ENCODE measurements at places on chromosomes 5 and 9. TPM values are rescaled to one million over a fixed set of nuclear protein-coding genes. Genes with fewer than 3 reads are reported as not detected.

DNA sequence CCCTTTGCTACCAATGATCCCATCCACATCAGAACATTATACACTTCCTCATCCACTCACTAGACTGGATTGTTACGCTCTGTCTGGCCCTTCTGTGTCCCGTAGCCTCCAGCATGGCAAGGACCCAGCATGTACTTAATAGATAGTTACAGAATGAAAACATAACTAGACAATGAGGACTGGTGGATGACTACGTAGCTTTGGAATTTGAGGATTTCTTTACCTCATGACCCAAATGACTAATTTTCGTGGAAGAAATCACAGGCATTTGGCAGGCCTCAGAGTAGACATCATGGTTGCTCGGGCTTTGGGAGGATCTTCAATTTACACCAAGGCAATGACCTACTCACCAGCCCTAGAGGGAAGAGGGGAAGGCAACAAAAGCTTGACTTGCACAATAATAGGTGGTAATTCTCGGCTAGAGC is 299.8 kb downstream of the TLE1 start:
- DNase-seq: peak; percentile 24

- no peak for DNase-seq
Observed at GRCh38 chr5:36310138-36310537, 8.4 kb upstream of the RANBP3L start.

GRCh38 chr5:3734632-3735031 is 139.0 kb downstream of the IRX1 start:
- no peak for DNase-seq

- DNase-seq: no peak
Observed at GRCh38 chr9:101047848-101048397, 19.4 kb downstream of the PLPPR1 start.

Gene TYRP1
- 0.34 TPM for polyA plus RNA-seq

DNA sequence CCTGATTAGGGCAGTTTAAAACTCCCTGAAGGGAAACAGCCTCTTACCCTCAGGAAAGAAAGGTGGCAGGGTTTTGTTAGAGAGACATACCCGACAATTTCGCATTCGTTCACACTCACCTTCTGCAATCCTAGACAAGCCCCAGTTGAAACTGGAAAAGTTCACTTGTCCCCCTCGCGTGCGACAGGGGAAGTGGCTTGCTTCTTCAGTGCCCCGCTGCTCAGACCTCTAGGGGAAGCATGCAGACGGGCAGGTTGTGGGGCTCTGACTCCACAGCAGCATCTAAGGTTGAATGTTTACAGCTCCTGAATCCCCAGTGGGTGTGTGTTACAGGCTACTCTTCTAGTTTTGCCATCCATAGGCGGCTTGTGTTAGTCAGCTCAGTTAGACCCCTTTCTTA is 575.7 kb upstream of the ACO1 start:
- DNase-seq: no peak

DNA sequence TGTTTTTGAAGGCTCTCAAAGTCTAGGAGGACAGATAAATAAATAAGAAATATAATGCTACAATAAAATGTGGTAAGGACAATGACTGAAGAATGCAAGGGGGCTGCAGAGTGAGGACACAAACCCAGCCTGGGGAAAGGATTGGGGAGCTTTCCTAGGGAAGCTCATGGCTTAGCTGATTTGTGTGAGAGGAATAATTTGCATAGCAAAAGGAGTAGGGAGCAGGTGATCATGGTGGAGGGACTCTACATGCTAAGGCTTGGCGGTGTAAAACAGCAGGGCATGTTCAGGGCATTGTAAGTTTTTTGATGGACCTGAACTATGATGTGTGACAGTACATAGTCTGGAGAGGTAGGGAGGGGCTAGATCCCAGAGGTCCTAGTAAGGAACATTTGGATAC is 49.5 kb upstream of the CLINT1 start:
- no peak for DNase-seq

- no peak for DNase-seq
Observed at GRCh38 chr5:56656846-56657726, 158.3 kb upstream of the MAP3K1 start.

DNA sequence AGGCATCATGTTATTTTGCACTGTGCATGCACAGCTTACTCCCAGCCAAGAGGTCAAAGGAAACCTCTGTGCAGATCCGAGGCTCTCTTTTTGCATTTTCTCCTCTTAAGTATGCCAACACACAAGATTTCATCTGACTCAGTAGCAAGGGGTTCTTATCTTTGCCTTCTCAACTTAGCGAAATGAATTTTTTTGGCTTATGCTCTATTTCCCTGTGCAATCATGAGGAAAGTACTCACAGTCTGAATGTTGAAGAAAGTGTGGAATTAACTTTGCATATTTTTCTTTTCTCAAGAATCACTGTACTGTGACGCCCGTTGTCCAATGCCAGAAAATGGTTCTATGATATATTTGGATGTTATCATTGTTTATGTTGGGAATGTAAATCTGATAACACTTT is 173.5 kb upstream of the FBXL7 start:
- DNase-seq: no peak

Gene PCA3
- 1.0 TPM for polyA plus RNA-seq

DNA sequence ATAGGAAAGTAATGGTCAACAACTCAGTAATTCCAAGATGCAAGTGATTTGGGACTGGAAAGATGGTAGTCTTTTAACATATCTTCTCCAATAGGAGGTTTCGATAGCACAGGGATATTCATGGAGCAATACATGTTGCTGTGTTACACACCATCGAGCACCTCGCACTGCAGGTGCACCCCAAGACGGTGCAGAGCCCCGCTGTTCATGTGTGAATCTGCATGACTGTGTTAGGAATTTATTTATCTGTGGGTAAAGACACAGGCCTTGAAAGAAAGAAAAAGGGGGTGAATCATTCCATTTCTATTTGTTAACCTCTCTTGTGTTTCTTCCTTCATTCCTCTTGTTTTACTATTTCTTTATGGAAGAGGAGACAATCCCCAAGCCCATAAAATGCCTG is 217.1 kb downstream of the EBF1 start:
- no peak for DNase-seq

- DNase-seq: no peak
Observed at GRCh38 chr9:71587576-71588362, 180.5 kb downstream of the CEMIP2 start.

GRCh38 chr5:8908055-8908683 is 637.7 kb downstream of the SEMA5A start:
- no peak for DNase-seq

GRCh38 chr9:106486685-106487084 is 376.3 kb upstream of the ZNF462 start:
- DNase-seq: no peak

- DNase-seq: no peak
Observed at GRCh38 chr5:177109810-177110209, 23.1 kb downstream of the FGFR4 start.

- no peak for DNase-seq
Observed at GRCh38 chr5:139574641-139575312, 13.6 kb downstream of the UBE2D2 start.

DNA sequence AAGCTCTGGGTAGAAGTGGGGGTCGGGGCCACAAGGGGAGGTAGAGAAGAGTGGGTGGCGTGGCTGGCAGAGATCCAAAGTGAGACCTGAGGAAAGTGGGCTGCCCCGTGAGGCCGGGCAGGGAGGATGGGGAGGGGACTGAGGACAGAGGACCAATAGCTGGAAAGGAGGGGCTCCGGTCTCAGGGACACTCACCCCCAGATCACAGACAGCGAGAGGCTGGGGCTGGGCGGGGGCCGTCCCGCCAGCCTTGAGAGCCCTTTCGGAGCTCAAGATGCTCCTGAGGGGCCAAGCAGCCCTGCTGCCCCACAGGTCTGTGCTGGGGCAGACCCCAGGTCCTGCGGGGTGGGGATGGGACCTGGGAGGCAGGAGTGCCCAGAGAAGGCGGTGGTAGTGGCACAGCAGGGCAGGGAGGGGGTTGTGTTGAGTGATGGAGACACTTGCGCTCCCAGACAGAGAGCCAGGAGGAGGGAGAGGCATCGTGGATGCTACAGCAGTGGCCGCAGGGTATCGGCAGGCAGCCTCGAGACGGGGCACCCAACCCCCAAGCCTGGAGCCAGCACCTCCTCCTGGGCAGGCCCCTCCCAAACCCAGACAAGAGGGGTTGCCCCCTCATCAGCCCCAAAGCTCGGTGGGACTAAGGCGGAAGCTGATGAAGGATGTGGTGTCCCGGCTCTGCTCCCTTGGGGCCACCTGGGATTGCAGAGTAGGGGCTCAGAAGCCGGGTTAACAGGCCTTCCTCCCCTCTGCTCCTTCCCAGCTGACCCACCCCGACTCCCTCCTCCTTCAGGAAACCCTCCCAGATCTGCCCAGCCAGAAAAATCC is 3.4 kb downstream of the SARDH start:
- DNase-seq: no peak

DNA sequence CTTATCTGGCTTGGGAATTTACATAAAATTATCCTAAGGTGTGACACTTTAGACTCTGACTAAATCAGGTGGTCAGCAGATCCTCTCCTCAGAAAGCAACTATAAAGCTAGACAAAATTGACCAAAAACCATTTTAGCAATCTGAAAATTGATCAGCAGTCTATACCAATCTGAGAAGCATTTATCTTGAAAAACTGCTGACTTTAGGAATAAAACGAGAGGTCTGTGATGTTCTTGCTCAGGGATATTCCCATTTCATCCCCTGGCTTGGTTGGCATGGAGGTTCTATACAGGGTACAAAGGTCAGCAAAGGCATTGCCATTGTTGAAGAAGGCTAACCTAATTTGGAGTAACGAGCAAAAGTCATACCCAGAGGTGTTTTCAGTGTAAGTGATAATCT is 11.7 kb downstream of the SPINK5 start:
- no peak for DNase-seq

Gene FAT2
- 0.66 TPM for polyA plus RNA-seq

GRCh38 chr5:64923151-64923685 is 154.5 kb downstream of the CWC27 start:
- no peak for DNase-seq

- no peak for DNase-seq
Observed at GRCh38 chr9:129436751-129437625, 183.9 kb downstream of the C9orf50 start.

GRCh38 chr9:38182321-38182720 is 113.3 kb upstream of the SHB start:
- no peak for DNase-seq

Gene AK1
- polyA plus RNA-seq: 1,272 TPM

DNA sequence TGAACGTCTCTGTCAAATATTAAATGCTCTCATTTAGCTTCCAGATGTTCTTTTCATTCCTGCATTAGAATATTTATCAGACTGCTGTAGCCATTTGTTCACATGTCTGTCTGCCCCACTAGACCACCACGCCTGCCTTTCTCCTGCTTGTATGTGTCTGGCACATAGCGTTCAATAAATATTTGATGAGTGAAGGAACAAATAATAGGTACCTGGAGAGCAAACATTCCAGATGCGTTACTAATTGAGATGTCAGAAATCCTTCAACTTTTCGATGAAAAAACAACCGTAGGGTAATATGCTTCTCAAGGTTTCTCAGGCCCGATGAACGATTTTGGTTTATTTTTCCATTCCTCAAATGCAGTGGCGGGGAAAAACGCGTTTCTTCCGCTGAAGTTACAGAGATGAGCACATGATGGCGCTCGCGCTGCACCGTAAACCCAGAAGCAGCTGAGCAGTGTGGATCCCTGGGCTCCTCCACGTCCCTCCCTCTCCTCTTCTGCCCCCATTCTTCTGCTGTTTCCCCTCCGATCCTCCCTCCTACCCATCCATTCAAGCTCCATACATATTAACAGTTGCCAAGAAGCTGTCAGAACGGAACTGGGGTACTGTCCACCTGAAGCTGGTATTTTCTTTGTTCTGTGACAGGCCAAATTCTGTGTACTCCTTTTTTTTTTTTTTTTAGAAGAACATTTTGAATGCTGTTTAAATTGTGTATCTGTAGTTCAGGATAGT is 245.4 kb downstream of the MPDZ start:
- DNase-seq: peak; percentile 67

DNA sequence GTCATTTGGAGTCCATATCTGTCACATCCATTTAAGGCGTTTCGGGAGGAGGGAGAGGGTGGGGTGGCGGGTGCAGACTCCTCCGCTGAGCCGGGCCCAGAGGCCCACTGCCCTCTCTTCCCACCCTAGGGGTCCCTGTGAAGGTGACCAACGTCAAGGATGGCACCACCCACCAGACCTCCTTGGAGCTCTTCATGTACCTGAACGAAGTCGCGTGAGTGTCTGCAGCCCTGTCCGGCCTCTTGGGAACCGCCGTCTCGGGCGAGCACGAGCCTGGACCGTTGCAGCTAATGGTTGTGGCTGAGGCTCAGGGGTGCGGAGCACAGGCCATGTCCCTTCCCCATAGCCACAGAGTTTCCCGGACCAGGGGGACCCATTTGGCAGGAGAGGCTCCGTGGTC is 34.8 kb downstream of the ASS1 start:
- no peak for DNase-seq

Gene SPATA31A3
- polyA plus RNA-seq: not detected

DNA sequence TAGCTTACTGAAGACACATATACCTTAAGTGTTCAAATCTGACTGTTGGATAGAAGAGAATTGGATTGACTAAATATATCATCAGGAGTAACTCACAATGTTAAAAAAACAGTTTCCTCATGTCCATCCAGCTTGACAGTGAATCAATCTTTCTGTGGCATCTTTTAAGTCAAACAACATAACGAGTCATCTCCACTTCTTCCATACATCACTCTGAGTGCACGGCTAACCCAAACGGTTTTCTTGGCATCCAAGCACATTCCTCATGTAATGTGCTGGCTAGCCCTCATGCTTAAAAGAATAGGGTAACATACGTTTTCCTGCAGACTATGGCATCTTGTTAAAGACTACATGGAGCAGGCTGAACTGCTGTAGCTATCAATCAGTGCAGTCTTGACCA is 291.5 kb upstream of the TRPC7 start:
- DNase-seq: no peak

Gene HTR4
- not detected for polyA plus RNA-seq

Gene GPR150
- not detected for polyA plus RNA-seq

Gene OCLN
- polyA plus RNA-seq: 1.6 TPM

DNA sequence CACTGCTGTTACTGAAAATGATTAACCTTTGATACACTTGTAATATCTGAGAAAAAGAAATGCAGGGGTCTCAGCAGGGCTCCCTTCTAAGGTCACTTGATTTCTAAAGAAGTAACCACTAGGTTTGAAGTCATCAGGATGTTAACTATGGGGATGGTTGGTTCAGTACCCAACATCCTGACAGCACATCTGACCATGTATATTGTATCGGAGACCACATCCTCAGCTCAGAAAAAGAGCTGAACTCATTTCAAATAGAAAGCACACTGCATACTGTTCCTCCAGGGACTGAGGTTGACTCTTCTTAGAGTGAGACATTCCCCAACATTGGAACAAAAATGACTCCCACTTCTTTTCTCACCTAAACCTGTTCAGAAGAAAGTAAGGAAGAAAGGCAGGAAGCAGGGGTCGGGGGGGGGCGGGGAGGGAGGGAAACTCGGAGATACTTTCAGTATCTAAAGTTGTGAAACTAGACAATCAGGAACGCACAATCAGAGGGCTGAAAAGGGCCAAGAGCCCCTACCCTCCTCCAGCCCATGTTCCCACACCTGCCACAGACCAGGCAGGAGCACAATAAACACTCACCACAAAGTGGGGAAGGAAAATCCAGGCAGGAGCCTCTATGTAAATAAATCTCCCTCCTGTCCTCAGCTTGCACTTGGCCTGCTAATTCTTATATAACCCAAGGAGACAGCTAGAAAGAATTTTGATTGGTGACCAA is 730 bp upstream of the GZMA start:
- DNase-seq: no peak
